Non-pigmented ciliary epithelial cell (primary cell): ENCODE measurements at places on chromosomes 13 and 19.
A peak's percentile ranks its signal among the peaks of the same experiment; 100 is the strongest.

DNA sequence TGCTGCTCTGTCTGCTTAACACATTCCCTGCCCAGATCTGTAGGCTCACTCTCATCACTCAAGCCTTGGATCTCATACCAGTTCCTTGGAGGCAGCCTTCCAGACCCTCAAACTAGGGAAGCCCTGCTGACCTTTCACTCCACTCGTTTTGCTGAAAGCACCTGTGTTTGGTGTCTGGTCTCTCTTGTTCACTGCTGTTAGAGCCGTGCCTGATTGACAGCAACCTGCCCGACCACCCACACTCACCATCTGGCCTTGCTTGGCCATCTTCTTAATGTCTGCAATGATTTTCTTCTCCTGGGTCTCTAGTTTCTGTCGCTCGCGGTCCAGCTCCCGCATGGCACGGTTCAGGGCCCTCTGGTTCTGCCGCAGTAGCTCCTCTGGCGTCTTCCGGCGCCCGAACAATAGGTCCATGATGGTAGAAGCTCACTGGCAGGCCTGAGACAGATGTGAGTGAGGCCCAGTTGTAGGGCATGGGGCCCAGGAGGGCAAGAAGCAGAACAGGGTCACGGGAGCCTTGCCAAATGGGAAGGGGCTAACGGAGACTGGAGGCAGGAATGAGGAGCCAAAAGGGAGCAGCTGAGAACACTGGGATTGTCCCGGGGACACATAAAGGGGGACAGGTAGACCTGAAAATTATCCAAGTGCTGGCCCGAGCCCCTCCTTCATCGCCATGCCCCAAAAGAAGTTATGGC, 959 bp downstream of the CHMP2A start:
- DNase-seq, result no peak

GRCh38 chr19:4019578-4019977, 12.0 kb downstream of the PIAS4 start:
- no peak for DNase-seq

DNA sequence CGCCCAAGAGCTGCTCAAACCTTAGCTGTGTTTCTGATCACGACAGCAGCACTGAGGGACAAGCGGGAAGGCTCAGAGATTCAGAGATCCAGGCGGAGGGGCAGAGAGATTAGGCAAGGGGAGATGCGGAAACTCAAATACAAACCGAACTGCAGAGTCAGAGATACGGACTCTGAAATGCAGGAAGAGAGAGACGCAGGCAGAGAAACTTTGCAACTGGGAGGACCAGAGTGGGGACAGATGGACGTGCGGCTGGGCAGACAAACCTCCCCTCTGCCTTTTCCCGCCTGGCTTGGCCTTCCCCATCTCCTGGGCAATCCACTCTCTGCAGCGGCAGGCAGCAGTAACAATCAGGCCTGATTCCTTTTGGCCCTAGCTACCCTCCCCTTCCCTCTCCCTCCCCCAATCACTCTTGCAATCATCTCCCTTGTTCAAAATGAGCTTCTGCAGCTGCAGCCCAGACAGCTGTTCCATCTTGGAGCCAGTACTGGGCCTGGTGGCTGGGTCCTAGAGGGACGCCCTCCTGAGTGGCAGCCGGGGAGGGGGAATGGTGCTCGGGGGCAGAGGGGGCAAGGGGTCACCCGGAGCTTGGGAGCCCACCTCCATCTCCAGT, 29.7 kb downstream of the OLFM2 start:
- no peak for DNase-seq

- DNase-seq, result no peak
Measured at GRCh38 chr13:84649853-84650252, 767.6 kb upstream of the SLITRK1 start.

- no peak for DNase-seq
Measured at GRCh38 chr13:94968040-94968756, 255.9 kb upstream of the SOX21 start.

DNA sequence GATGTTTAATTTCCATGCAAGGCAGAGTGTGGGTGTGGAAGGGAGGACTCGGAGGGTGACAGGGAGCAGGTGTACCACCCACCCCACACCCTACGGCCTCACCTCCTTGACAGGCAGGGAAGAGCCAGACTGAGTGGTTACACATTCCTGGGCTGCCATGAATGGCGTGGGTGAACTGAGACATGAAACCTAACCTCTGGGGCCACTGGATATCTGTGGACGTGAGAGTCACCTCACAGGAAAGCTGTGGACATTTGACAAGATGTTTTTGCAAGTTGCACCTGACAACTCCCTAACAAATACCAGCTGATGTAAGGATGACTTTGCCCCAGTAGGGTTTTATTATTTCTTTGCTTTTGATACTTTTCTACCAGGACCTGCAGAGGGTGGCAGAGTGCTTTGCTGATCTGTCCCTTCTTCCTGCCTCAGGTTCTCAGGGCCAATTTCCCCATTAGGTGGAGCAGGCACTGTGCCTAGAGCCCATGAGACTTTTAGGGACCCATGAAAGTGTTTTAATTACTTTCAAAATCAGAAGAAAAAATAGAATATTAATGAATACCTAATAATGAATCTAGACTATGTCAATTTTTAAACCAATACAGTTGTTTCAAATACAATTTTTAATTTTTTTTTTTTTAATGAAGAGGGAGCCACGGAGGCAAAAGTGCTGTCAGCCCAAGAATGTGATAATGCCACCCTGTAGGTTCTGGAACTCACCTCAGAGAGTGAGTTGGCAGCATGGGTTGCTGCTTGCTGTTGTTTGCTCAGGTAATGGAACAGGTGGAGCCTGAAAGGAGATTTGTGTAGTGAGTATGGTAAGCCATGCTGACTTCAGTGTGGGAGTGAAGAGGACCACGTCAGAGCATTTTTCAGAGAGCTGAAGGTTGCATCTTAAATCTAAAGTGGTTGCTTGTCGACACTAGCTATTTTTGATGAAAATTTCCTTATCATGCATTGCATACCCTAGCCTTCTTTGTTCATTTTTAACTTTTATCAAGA, 58.0 kb upstream of the CYSLTR2 start:
- DNase-seq, result peak; percentile 41

DNA sequence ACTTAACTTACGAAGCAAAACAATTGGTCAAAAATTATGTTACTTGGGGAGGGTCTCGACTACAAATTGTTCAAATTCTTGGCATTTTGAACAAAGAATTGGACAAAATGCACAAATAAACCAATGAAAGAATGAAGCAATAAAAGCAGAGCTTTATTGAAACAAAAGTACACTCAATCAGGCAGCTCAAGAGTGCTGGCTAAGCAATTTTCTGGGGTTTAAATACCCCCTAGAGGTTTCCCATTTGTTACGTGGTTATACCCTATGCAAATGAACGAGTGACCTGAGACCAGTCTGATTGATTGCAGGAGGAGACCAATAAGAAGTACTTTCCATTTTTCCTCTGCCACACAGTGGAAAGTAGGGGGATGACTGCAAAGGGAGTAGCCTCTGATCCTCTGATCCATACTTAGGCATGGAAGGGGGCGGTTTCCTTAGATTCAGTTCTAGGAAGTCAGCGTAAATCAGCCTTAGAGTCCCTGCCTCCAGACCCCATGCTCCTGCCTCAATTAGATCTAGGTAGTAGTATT, 228.6 kb downstream of the EFNB2 start:
- DNase-seq, result no peak

- DNase-seq, result no peak
Measured at GRCh38 chr13:48930918-48931317, 44.8 kb upstream of the FNDC3A start.

DNA sequence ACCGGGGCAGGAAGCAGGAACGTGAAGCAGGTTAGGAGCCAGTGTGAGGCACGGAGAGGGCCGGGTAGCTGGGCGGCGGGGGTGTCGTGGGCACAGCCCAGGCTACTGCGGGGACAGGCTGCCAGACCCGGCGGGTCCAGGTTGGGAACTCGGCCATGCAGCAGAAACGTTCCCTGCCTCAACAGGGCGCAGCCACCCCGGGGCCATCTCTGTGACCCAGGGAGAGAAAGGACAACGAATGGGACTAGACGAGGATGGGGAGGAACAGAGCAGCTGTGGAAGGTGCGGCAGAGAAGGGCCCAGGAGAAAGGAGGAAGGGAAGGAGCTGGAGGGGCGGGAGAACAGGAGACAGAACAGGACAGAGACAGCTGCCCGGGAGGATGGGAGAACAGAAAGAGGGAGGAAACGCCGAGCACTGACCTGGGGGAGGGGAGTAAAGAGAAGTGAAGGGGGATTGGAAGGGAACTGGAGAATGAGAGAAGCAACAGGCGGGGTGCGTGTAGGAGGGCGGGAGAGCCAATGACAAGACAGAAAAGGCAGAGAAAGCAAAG, 12.9 kb upstream of the GARIN5A start:
- DNase-seq, result no peak

DNA sequence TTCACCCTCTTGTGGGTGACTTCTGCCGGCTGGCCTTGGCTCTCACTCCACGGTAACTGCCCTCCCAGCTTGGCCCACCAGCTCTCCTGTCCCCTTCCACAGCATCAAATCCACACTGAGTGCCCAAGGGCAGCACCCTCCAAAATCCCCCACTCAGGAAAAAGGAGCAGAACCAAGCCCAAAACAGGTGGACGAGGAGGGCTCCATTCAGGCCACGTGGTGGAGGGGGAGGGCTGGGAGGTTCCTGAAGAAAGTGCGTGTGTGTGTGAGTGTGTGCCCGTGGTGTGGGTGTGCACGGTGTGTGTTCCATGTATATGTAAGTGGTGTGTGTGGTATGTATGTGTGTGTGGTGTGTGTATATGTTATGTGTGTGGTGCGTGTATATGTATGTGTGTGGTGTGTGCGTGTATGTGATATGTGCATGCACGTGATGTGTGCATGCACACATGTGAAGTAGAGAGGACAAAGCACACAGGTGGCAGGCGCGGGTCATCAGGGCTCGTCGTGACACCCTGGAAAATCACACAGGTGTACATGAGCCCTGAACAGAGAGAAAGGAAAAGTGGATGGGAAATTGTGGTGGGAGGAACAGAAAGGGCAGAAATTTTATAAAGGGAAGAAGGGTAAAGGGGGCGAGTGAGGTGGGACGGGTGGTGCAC, 76.9 kb downstream of the COL4A1 start:
- no peak for DNase-seq

DNA sequence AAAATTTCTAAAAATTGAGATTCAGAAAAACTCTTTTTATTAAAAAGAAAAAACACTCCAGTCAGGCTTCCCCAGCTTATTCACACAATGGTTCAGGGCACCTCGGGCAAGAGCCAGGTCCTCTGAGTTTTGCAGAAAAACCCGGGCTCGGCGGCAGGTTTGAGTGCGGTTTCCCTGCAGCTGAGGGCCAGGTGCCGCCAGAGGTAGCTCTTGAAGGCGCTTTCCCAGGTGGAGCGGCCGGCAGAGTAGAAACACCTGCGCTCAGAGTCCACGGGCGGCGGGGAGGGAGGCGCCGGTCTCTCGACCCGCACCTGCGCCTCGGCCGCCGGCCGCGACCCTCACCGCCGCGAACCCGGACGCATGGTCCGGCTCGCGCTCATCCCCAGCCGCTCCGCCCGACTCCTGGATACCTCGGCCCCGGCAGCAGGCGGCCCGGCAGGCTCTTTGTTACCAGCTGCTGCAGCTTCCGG, 444 bp downstream of the PROSER1 start:
- no peak for DNase-seq
